Activated CD4-positive, alpha-beta T cell treated with anti-CD3 and anti-CD28 coated beads, Interleukin-2, amount 10 ng/mL, durations not matched to agents 7 days and 5 days (primary cell): ENCODE measurements at places on chromosomes 1 and 21.

GRCh38 chr1:24289937-24290595, 29.1 kb upstream of the GRHL3 start:
- no peak for DNase-seq

GRCh38 chr1:82564333-82564732, 763.6 kb downstream of the ADGRL2 start:
- DNase-seq = no peak

- DNase-seq = no peak
Observed at GRCh38 chr21:40173816-40174215, 306.6 kb downstream of the PCP4 start.

GRCh38 chr1:47940779-47941178, 56.4 kb downstream of the TRABD2B start:
- no peak for DNase-seq

GRCh38 chr1:226779561-226779960, 40.5 kb upstream of the ITPKB start:
- DNase-seq = no peak

DNA sequence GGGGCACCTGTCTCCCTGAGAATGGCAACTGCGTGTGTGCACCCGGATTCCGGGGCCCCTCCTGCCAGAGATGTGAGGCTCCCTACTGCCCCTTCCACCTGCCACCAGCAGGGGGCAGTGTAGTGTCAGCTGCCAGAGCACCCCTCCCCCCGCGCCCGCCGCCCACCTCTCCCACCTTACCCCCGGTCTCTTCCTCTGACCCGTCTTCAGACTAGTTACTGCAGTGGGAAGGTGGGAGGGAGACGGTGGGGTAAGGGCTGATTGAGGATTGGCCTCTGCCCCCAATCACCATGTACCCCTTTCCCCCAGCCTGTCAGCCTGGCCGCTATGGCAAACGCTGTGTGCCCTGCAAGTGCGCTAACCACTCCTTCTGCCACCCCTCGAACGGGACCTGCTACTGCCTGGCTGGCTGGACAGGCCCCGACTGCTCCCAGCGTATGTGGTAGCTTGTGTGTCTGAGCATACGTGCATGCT, 10.1 kb upstream of the LRRC71 start:
- peak; percentile 57 for DNase-seq
